Urinary bladder (tissue), 4 donors: ENCODE measurements at places on chromosomes 5 and 9.

DNA sequence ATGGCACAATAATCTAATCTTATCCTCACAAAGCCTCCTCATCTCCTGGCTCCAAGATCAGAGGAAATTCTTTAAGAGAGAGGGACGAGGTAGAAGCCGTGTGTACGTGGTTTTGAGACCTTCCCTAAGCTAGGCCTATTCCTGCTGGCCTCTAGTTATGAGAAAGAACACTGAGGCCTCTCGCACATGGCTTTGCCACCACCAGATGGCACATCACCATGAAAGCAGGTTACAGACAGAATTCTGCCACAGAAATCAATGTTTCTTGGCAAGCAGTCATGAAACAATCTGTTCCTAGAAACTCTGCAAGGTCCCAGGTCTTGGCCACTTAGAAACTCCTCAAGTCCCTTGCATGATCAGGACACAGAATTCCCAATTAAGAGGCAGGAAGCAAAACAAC is 268.2 kb upstream of the TAS2R1 start:
- no peak for DNase-seq

- DNase-seq: no peak
Observed at GRCh38 chr5:124880903-124881697, 134.7 kb upstream of the ZNF608 start.

DNA sequence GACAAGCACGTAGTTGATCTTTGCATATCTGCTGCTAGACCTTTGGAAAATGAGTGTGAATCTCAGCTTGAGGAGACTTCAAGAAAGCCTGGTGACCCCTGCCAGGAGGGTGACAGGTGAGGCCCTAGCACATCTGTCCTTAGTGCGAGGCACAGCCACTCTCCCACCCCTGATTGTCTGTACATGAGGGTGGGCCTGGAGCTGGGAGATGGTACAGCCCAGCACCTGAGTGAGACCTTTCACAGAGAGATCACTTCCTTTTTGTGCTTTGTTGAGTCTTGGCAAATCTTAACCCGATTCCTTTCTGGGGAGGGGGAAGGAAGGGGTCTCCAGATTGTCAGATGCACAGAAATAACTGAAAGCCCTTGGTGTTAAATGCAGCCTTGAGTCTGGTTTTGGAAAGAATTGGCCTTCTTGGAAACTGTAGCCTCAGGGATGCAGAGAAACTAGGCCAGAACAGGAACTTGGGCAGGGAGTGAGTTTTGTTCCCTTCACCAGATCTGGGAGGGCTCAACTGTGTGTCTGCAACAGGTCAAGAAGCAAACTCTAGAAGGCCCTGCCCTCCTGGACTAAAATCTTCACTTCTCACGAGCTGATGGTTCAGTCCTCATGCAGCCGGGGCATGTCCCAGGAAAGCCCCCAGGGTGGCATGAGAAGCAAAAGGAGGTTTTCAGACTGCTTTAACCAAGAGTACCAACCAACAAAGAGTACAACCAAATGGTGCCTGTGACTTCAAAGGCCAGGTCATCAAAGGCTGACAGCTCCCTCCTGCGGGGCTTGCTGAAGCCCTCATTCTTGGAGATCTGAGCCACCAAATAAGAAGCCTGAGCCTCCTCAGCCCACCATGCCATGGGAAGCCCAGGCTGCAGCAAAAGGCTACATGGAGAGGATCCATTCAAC is 20.8 kb upstream of the SEMA4D start:
- DNase-seq: no peak

DNA sequence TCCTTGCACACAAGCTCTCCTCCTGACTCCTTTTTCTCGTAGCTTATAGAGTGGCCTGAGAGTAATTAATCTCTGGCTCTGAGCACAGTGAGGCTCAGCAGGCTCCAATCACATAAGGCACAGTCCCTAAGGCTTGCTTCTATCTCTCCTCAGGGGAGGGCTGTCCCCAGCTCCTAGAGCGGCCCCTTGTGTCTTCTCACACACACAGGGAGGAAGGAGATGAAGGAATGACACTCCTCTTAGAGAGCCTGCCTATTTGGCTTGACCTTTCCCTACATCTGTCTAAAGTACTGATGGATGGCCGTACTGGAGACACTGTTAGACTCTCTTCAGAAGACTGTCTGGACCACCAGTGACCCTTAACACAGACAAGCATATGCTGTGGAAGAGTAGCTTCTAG is 12.9 kb downstream of the TAS2R1 start:
- DNase-seq: no peak

- peak; percentile 21 for DNase-seq
Observed at GRCh38 chr5:7190712-7191250, 205.2 kb upstream of the ADCY2 start.

GRCh38 chr9:114521846-114522245 is 16.6 kb upstream of the WHRN start:
- no peak for DNase-seq

DNA sequence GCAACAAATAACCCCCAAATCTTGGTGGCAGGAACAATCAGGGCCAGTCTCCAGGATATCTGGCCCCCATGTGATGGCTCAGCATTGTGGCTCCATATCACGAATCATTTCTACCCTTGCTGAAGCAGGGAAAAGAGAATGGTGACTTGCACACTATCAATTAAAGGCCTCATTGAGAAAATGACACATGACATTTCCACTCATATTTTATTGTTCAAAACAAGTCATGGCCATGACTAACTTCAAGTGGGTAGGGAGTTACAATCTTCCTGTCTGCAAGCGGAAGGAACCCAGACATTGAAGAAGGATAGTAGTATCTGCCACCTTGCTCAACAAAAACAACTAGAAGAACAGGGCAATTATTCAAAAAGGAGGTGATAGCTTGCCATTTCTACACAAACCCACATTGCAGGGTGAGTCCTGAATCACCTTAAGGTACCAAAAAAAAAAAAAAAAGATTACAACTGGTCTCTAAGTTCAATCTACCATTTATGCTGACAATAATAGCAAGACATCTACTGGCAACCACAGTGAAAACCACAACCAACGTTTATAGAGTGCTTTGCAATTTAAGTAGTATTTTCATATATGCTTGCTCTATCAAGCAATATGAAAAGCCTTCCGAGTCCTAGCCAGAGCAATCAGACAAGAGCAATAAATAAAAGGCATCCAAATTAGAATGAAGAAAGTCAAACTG is 186.7 kb upstream of the DAPK1 start:
- no peak for DNase-seq

- no peak for DNase-seq
Observed at GRCh38 chr5:129065721-129066120, 28.8 kb upstream of the ISOC1 start.

- no peak for DNase-seq
Observed at GRCh38 chr9:88372103-88372654, 16.1 kb upstream of the SPIN1 start.

DNA sequence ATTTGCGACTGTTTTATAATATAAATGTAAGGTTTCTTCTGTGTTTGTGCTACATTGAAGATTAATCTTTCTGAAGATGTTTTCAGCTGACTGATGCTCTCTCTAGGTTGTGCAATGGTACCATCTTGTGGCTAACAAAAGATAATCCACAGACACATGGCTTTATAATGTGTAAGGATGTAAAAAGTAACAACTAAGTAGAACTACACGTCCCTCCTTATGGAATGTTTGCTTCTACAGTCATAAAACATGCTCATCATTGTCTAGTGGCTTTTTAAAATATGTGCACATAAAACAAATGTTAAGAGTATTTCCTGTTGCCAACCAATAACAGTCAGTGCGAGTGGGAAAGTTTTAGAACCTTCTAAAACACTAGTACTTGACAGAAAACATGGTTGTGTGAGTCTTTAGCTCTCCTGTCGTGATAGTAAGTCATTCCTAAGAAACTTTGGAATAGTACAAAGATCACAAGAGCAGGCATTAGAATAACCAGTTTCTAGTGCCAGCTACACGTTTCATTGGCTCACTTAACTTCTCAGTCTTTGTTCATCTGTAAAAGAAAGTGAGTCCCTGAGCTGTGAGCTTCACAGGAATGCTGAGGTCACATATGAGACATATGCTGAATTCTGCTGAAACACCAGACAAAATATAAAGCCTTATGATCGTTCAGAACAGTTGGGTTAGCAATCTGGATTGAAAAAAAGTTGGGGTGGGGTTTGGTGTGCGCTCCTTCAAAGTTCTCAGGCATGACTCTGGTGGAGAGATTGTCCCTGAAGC is 75.7 kb upstream of the GLIS3 start:
- DNase-seq: peak; percentile 7

DNA sequence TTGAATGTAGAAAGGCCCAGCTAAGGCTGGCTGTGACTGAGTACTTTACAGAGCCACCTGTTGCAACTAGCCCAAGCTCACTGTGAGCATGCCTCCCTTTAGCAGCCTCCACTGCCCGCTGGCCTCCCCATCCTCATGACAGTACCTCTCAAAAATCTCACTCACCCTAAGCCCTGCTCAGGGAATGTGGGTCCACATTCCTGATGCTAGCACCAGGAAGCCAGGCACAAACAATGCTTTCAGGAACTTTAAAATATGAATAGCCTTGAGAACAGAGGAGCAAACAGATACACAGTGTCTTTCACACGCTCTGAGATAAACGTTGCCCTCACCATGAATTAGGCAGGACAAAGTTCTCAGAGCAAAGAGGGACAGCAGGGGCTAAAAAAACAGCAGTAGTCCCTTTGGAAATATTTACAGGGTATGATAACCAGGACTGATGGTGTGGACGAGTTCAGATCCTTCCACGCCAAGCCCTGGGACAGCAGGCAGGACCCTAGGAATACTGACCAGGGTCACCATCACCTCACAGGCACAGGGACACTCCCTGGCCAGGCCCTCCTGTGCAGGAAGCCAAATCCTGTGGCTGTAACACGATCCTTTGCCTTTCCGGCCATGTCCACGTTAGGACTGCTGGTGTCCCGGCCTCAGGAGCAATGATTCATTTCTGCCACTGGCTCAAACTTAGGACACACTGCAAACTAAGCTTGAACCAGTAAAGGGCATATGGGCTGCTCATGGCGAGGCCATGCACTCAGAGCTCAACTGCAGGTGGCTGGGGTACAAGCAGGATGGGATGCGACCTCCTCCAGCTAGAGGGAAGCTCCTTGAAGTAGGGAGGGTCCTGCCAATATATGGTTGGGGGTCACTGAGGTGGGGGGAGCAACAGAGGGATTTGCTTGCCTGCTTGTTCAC is 9.6 kb downstream of the ACSL6 start:
- no peak for DNase-seq

DNA sequence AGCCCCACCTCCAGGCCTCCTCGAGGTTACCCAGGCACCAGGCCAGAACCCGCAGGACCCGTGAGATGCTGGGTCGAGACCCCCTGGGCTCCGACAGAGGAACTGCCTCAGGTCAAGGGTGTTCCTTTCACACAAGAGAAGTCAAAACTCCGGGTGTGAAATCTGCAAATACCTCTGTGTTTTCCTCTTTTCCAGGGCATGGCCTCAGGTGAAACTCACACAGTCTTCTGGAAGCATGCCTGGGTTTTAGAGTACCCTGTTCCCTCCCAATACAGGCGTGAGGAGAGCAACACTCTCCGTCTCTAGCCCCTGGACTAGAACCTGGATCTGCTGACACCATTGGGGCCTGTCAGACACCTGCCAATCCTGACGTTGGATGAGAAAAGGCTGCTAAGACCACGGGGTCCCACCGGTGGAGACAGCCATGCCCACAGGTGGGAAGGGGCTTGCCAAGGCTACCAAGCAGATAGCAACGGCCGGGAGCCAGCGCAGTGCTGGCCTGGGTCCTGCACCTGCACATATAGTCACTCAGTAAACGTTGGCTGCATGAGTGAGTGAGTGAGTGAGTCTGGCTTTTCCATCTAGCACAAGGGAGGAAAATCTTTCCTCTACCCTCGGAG is 182.0 kb upstream of the PPP1R26 start:
- no peak for DNase-seq

DNA sequence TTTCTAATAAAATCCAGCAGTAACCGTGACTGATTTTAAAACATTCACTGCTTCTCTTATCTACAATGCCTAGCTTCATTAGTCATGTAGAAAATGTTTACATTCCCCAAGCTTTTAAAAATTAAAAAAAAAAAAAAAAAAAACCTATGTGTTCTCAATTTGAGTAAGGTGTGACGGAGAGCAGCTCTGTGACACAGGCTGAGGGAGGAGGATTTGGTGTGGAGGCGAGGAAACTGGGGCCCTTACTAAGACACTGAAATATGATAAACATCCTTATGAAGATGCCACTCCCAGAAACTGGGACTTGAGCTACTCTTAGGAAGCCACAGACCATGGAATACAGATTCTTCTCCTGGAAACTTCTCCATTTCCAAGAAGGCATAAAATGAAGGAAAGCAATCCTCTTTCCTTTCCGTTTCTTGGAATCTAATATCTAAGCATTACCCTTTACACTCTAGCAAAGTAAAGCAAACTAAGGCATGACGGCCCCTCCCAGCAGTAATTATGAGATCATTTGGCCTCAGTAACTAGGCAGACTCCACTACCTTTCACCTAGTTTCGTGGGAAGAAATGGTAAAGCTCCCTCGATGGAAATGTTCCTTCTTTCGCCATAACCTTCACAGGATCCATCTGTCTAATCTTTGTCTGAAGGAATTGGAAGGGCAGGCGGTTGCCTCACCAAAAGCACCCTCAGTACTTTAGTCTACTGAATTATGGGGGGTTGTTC is 23.5 kb downstream of the GRAMD2B start:
- no peak for DNase-seq

DNA sequence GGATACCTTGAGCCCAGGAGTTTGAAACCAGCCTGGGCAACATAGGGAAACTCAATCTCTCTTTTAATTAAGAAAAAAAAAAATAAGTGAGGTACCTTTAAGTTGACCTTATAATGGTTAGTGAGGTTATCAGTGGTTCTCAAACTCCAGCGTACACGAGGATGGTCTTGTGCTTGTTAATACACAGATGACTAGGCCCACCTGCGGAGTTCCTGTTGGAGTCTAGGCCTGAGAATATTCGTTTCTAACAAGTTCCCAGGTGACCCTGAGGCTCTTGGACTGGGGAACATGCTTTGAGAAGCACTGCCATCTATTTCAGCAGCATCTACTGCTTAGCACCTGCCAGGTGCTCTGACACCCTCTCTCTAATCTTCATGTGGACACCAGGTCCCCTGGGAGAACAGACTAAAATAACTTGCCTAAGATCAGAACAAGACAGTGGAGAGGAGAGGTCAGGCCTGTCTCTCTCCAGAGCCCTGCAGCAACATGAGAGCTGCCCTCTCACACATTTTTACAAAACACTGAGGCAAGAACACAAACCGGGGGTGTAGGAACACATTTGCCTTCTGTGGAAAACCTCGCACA is 24.6 kb downstream of the TLE1 start:
- no peak for DNase-seq

GRCh38 chr5:174895360-174895759 is 171.0 kb downstream of the MSX2 start:
- no peak for DNase-seq

- DNase-seq: no peak
Observed at GRCh38 chr9:113649054-113649453, 185.5 kb downstream of the RGS3 start.

- DNase-seq: no peak
Observed at GRCh38 chr5:142530904-142531303, 155.0 kb downstream of the FGF1 start.

- no peak for DNase-seq
Observed at GRCh38 chr9:130368631-130369103, 76.1 kb upstream of the ASS1 start.
